ENCODE measurements at places on chromosomes 4 and X.

- no peak for DNase-seq
Observed at GRCh38 chr4:40831146-40831907, 81.6 kb downstream of the NSUN7 start.

- no peak for DNase-seq
Observed at GRCh38 chr4:158190718-158191117, 17.9 kb upstream of the GASK1B start.

DNA sequence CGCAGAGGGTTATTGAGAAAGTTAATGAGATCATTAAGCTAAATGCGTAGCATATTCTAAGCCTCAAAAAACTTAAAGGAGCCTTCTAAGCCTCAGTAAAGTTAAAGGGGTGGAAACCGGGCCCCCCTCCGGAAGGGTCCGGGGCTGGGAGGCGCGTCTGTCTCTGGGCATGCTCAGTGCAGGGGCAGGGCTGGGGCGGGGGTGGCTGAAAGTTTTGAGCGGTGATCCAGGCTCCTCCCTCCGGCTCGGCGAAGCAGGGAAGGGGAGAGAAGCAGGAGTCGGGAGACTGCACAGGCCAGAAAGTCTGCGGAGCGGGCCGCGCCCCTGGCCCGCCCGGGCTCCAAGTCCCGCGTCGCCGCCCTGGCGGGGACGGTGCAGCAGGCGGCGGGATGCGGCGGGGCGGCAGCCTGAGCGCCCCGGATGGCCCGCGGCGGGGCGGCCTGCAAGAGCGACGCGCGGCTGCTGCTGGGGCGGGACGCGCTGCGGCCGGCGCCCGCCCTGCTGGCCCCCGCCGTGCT lies at the start of gene EVC:
EVC (plus strand) TSS at position 241 of the 518 bp plus-strand sequence; CDS start at position 421, 180 bp downstream.
- no peak for DNase-seq

GRCh38 chrX:12895866-12896265 lies 10.6 kb upstream of the TLR8 start:
- DNase-seq: no peak

DNA sequence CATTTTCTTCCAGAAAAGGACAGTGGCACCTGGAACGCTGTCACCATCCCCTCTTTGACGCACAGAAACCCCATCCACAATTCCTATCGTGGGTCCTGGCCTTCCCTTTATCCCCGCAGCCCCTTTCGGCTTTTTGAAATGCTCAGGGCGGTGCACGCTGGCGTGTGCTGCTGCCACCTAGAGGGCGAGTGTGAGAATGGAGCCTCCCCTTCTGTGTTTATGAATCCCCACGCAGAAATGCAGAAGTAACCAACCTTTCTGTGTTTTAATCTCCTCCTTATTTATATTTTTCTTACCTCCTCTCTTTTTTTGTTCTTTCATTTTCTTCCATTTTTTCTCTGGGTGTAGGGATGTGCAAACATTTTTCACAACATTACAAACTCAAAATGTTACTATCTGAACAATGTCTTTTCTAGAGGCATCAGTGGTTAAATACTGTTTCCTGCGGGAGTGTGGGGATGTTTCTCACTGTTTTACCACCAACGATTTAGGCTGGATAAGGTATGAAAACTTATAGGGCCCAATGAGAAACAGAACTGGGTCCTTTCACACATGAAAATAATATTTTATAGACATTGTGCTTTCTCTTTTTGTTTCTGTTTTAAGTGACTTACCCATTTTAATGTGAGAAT lies 50.0 kb downstream of the TMA16 start:
- no peak for DNase-seq

DNA sequence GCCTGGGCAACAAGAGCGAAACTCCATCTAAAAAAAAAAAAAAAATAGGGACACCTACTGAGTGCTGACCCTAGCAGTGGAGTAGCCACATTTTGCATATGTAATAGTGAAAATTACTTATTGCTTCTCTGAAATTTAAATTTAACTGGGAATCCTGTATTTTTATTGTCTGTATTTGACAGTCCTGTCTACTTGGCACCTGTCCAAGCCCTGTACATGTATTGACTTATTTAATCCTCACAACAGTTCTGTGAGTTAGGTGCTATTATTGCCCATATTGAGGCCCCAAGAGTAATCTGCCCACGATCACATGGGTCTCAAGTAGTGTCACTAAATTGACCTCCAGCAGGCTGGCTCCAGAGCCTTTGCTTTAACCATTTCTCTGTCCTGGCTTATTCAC lies 81.6 kb downstream of the WDR19 start:
- DNase-seq: no peak

- DNase-seq: no peak
Observed at GRCh38 chrX:63929608-63930007, 144.6 kb upstream of the ARHGEF9 start.

DNA sequence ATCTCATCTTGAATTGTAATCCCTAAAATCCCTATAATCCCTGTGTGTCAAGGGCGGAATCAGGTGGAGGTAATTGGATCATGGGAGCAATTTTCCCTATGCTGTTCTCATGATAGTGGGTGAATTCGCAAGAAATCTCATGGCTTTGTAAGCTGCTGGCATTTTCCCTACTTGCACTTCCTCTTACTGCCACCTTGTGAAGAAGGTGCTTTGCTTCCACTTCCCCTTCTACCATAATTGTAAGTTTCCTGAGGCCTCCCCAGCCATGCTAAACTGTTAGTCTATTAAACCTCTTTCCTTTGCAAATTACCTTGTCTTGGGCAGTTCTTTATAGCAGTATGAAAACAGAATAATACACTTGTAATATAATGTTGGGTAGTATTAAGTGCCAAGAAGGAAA lies 1087.4 kb upstream of the SLIT2 start:
- no peak for DNase-seq

GRCh38 chr4:41835321-41835995 lies 86.9 kb upstream of the PHOX2B start:
- no peak for DNase-seq

DNA sequence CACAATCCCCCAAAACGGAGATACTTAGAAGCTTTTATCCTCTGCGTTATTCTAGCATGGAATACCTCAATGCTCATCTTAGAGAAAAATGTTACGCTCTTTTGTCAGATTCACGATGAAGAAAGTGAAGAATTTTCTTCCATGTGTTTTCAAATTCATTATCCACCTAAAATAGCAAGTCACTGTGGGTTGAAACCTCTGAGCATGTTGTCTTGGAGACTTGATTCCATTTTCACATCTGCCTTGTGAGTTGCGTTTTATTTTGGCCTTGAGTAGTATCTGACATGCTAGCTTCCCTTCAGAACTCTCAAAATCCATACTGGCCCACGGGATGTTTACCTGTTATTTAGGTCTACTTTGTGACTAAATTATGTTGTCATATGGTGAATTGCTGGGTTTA lies 66.3 kb downstream of the C4orf46 start:
- DNase-seq: no peak

DNA sequence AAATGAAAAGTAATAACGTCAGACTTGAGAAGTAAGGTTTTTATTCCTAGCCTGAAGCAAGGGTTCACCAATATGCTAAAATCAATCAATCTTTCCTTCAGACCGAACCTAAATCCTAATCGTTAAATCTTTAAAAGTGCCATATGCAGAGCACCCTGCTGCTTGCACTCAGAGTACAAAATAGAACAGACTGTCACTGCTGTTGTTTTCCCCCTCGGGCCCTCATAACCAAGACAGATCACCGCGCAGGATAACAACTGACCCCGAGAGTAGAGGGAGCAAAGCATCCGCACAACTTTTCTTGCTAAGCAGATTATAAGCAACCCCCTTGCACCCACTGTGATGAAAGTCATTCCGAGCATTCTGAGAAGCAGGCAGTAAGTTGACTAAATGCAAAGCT lies 550.9 kb upstream of the NDST4 start:
- DNase-seq: no peak

DNA sequence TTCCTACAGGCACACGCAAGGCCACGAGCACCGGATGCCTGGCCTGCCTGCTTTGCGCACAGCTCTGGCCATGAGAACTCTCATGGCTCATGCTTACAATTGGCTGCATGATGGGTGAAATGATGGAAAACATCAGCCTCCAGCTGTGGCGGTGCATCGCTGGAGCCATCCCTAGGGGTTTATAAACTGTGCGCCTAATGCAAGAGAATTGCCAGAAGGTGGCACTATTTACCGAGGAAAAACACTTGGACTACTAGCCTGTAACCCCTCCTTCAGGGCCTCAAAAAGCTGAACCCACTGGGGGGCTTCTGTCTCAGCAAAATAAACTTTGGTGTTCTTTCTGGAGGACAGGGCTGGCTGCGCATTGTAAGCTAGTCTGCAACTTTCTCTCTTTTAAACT lies 51.9 kb downstream of the PHKA2 start:
- no peak for DNase-seq

- DNase-seq: no peak
Observed at GRCh38 chrX:11889791-11890190, 131.8 kb downstream of the MSL3 start.

DNA sequence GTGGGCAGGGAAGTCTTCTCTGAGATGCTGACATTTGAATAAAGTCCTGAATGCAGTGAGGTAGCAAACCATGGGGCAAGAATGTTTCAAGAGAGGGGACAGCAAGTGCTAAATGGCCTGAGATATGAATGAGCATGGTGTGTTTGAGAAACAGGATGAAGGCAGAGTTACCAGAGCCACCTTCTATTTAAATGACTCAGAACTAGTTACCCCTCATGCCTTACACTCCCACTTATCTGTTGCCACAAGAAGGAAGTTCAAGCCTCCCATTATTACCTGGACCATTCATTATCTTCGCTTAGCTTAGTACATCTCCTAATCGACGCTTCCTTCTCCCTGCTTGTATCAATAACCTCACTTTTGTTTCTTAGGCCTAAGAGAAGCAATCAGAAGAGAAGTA lies 67.7 kb upstream of the STARD8 start:
- DNase-seq: no peak

DNA sequence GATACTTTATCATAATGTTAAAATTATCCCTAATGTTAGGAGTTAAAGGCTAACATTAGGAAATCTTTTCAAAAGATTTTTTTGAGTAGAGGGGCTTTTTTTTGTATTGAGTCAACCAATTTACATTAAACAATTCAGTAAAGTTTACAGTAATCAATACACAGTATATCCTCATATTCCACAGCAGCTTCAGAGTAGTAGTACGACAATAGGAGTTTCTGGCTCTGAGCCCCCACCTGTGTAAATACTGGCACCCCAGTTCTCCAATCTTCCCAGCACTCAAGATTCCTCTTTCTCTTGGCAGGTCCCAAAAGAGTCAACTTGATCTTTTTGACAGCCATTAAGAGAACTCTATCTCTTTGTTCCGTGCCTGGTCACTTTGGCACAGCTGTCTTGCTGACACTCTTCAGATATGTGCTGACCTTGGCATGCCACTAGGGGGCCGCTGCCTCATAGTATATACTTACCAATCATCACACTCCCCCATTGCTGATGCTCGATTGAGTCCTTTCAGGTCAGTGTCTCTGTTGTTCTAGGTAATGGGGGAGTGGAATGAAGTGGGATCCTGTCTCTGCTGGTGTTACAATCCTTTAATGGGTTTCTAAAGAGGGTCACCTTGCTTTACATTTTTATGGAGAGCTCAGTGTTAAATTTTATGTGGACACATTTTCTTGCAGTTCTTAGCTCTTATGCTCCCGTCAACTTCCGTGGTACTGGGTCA lies 19.5 kb upstream of the CCNI start:
- DNase-seq: no peak

GRCh38 chrX:119479845-119480244 lies 11.6 kb downstream of the SLC25A5 start:
- DNase-seq: no peak

- no peak for DNase-seq
Observed at GRCh38 chr4:94595013-94595412, 143.3 kb downstream of the PDLIM5 start.

GRCh38 chrX:152136312-152136711 lies 2.1 kb downstream of the MAGEA10 start:
- no peak for DNase-seq

DNA sequence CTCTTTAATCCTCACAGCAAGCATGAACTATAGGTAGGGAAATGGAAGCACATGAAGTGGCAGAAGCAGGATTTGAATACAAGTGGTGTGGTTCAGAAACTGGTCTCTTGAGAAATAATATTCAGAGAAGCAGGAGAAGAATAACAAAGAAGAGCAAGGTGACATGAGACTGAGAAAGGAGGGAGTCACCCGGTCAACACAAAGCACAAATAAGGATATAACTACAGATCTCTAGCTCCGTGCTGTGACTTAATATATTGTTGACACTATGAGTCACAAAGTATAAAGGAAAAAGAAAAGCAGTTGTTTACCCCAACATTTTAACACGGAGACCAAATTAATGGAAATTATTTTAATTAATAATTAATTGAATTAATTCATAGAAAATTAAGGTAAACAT lies 204.5 kb downstream of the CPE start:
- no peak for DNase-seq

- DNase-seq: no peak
Observed at GRCh38 chrX:77422891-77423648, 24.1 kb upstream of the FGF16 start.

GRCh38 chr4:40458683-40459082 lies 123.5 kb downstream of the CHRNA9 start:
- DNase-seq: no peak

- DNase-seq: no peak
Observed at GRCh38 chrX:31114858-31115257, 43.0 kb upstream of the FTHL17 start.

DNA sequence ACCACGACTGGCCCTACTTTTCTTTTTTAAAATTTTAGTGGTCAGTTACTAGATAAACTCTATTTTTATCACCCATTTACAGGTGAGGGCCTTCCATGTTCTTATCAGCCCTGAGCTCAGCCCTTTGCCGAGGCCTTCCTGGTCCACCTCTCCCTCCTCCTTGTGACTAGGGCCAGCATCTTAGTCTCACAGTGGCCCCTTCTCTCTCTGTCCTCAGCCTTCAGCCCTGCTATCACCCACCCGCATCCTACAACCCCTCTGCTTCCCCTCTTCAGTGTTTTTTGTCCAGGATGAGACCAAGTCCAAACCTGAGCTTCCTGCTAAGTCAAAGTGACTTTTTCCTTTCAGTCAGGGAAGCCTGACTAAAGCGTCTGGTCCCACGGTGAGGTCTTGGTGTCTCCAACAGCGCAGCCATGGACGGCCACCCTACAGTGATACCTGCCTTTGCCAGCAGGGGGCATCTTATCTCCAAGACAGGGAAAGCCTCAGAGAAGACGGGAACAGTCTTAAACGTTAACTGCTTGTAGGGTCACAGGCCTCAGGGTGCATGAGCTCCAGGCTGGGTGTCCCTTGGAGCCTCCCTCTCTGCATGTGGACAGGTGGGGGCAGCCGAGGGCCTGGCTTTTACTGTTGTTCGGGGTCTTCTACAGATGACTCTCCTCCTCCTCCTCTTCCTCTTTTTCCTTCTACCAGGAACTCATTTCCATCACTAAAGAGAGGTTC lies 11.7 kb upstream of the GAGE10 start:
- no peak for DNase-seq

- DNase-seq: no peak
Observed at GRCh38 chr4:156779774-156780173, 191.8 kb downstream of the PDGFC start.

Measured in activated gamma-delta T cell (primary cell).